ENCODE measurements at places on chromosomes 2 and 18.

- no peak for DNase-seq
Observed at GRCh38 chr2:19128148-19128547, 230.3 kb downstream of the OSR1 start.

DNA sequence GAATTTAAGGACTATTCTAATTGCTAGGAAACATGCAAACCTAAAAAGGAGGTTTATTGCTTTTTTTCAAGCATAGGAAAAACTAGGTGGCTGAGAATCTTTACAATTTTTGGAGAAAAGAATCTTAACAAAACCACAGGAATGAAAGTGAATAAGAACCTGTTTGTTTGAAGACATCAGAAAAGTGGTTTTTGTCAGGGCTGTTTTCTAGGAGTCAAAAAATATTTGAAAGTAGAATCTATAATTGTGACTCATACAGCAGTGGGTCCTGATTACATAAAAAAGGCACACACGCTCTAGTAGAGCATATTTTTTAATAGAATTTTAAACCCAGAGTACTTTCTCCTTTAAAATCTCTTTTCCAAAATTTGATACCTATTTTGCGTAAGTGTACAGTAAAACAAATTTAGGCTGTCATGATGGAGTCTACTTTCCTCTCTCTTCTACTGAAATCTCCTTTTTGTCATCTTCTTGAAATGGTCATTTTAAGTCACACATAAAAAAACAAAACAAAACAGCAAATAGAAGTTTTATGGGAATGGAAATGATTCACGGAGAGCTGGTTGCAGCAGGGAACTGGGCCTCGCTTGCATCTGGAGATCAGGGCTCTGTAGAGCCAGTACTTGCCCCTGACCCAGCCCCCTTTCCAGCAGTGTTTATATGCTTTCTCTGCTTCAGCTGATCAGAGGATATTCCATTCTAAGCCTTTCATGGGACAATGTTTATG is 59.1 kb upstream of the PELI1 start:
- DNase-seq, result no peak

- no peak for DNase-seq
Observed at GRCh38 chr18:614193-614592, 17.4 kb downstream of the CLUL1 start.

DNA sequence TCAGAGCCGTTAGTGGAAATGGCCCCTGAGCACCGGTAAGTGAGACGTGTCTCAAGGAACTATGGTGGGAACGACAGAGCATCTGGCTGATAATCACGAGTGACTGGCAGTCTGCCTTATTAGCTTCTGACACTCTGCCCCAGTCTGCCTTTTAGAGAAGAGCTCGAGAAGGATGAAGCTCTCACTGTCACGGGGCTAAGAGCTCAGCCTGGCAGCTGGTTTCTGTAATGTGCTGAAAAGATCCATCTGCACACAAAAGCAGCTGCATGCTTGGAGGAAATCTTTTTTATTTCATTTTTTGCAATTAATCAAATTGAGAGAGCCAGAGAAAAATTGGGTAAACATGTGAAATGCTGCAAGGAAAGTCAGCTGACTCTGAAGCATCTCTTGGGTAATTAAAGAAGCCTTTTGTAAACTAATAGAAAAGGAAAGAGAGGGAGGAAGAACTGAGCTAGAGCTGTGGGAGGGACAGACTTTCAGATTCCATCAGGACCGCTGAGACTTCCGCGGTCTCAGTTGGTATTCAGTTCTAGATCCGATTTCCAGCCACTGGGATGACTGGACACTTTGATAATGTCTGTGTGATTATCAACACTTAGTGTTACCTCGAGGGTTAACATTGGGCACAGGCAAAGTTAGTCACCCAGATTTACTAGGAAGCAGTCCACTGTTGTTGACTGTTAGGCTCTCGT is 24.4 kb downstream of the MBP start:
- DNase-seq, result peak; percentile 79

GRCh38 chr2:98985905-98986666 is 50.1 kb upstream of the CRACDL start:
- no peak for DNase-seq

DNA sequence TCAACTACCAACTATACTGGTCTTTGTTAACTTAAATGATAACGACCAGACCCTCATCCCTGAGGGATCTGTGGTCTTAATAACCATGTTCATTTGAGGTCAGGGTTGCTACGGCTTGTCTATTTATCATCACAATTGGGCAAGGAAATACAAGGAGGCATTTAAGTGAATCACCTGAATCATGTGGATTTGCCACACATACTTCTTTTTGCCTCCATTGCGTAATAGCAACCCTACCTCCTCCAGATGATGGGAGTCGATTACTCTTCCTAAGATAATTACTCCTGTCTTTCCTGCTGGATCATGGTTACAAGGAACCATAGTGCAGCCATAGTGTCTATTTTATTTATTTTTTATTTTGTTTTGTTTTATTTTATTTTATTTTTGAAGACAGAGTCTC is 42.2 kb downstream of the TAF4B start:
- no peak for DNase-seq

DNA sequence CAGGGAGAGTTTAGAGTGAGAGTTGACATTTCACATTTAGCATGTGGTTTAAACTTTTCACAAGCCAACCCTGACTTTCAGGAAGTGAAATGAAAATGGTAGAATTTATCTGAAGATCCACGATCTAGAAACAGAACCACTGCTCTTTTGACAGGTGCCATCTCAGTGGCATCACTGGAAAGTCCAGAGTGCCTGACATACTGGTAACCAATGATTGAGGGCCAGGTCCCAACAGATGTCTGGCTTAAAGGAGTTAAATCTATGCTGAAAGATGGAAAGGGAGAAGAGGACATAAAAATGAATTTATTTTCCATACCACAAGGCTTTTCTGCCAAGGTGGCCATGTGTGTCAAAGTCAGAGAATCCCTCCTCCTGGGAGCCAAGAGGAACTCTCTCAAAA is 2.7 kb downstream of the IL36G start:
- no peak for DNase-seq

DNA sequence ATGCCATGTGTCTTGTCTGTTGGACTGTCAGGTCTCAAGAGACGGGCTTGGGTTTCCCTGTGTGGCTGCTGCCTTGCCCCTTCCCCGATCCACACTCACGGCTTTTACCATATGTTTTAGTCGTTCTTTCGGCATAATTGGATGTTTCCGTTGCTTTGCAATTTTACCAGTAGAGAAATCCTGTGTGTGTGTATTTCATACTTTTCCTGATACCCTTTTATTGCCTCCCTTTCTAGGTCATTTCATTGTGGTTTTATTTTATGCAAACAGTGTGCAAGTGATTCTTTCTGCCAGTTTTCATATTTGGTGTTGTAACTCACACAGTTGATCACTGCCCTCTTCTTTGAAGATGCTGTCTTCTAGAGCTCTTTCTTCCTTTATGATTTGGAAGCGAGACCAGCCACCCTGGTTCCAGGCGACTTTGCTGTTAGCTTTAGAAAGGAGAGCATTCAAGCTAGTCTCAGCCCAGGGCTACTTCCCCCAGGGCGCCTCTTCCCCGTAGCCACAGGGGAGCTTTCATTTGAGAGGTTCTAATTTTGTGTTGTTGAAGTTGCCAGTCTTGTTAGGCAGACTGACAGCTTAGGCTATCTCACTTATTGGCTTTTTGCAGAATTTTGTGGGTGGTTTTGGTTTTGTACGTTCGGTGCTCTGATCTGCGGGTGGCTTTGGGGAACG is 17.0 kb downstream of the SH3BP4 start:
- no peak for DNase-seq

GRCh38 chr18:59605633-59606192 is 91.5 kb downstream of the CCBE1 start:
- DNase-seq, result no peak

DNA sequence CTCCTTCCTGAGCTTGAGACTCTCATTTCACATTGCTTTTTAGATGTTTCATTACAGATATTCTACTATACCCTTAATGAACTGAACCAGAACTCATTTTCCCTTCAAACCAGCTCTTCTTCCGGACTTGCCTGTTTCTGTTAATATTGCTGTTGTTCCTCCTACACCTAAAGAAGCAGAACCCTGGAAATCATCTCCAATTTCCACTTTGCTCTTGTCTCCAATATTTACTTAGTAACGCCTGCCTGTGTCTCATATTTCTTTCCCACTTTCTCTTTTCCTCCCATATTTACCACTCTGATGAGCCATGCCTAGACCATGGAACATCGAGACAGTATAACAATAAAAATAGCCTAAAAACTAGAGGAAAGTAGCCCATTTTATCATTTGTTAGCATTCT is 17.9 kb upstream of the GMCL1 start:
- DNase-seq, result no peak

GRCh38 chr2:225196579-225196978 is 154.3 kb upstream of the DOCK10 start:
- DNase-seq, result no peak

GRCh38 chr2:44941551-44942234 is at the start of gene SIX3:
Gene SIX3 (plus strand): TSS chr2:44941702. CDS start chr2:44942105, 403 bp downstream.
- DNase-seq, result peak; percentile 75

GRCh38 chr2:160062292-160063005 is at the start of gene PLA2R1:
Gene PLA2R1 (minus strand): TSS chr2:160062615. CDS start chr2:160062403, 212 bp downstream.
- DNase-seq, result no peak

GRCh38 chr18:56933472-56933871 is 213.4 kb upstream of the BOD1L2 start:
- DNase-seq, result no peak

GRCh38 chr2:143347271-143347695 is 218.1 kb downstream of the ARHGAP15 start:
- DNase-seq, result no peak

GRCh38 chr2:153403940-153404339 is 74.6 kb downstream of the RPRM start:
- no peak for DNase-seq

GRCh38 chr2:188819011-188819410 is 155.2 kb upstream of the COL3A1 start:
- no peak for DNase-seq

DNA sequence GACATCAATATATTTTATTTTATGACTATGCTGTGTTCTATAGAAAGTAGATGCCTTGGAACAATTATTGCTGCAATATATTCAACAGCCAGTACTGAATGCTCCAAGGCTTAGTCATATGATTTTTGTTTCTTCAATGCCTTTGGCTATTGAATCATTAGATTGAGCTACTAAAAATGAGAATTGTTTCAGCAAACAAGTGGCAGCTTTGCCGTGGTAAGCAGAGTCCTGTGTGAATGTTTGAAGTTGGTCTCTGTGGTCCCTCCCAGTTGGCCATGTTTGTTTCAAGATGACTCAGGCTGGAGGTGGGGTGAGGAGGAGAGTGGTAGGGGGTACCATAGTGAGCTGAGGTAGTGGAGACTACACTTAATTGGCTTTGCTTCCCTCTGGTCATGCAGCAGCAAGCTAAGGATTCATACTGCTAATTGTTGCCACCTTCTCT is 198.6 kb upstream of the EPAS1 start:
- no peak for DNase-seq

GRCh38 chr2:229431327-229431954 is 160.4 kb upstream of the PID1 start:
- DNase-seq, result no peak

GRCh38 chr2:36539631-36540030 is 58.3 kb downstream of the FEZ2 start:
- no peak for DNase-seq

DNA sequence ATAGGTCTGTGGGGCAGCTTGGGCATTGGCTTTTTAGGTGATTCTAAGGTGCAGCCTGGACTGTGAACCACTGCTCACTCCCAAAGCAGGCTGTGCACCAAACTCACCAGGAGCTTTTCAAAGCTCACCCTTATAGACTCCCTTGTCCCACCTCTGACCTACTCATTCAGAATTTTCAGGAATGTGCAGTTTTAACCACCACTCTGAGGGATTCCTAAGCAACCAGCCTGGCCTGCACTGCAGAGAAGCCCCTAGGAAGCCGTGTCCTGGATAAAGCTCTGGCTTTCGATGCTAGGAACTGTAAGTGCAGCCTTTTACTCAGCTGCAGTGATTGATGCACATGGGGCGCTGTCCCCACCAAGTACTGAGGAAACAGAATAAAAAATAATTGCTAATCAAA is 33.0 kb downstream of the MRO start:
- no peak for DNase-seq

DNA sequence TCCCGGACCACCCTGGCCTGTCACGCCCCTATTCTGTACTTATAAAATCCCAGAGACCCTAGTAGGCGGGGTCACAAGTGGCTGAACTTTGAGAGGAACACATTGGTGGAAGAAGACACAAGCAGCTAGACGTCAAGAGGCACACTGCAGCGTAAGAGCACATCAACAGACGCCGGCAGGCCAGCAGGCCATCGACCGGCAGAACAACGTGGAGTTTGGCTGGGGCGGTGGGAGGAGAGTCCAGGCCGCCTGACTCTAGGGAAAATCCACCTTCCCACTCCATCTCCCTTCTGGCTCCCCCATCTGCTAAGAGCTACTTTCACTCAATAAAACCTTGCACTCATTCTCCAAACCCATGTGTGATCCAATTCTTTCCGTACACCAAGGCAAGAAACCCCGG is 601.8 kb upstream of the CDH2 start:
- no peak for DNase-seq

- no peak for DNase-seq
Observed at GRCh38 chr2:60759654-60760053, 3.6 kb downstream of the PAPOLG start.

- no peak for DNase-seq
Observed at GRCh38 chr2:172050479-172051125, 34.7 kb upstream of the DLX1 start.

DNA sequence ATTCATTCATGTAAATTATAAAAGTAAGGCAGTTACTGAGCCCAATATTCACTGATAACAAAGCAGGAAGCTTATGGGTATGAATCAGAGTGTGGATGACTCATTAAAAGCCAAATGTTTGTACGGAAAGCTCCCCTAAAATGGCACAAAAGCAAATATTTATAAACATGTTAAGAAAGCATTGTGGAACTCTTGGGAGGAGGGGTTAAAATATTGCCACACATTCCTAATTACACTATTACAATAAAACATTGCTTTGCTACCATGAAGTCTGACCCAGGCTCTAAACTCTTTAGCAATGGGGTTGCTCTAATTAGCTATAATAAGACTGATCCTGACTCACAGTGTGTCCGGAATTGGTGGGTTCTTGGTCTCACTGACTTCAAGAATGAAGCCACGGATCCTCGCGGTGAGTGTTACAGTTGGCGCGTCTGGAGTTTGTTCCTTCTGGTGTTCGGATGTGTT is 110.9 kb downstream of the NAB1 start:
- no peak for DNase-seq

- DNase-seq, result peak; percentile 79
Observed at GRCh38 chr2:236507393-236508085, 62.1 kb upstream of the ACKR3 start.

- DNase-seq, result no peak
Observed at GRCh38 chr2:96622544-96622943, 15.6 kb downstream of the KANSL3 start.

- no peak for DNase-seq
Observed at GRCh38 chr2:188984680-188985079, 10.5 kb downstream of the COL3A1 start.

DNA sequence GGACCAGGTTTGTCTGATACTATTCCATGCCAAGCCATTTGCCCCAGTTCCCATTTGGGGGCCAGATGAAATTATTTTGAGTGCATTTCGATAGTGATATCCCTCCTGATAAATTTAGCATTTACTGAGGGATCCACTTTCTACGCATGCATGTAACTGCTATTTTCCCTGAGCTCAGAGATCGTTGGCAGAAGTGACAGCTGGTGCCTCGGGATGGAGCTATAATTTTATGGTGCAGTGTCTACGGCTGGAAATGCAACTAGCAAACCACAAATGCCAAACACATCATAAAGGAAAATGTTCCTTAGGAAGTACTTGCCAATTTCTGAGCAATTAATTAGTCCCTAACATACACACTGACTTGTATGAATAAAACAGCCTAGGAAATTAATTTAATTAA is 254.8 kb downstream of the SLC8A1 start:
- DNase-seq, result no peak

GRCh38 chr2:233361297-233361696 is 7.0 kb downstream of the DGKD start:
- DNase-seq, result no peak
